ENCODE measurements at places on chromosomes 5 and 9. TPM values are rescaled to one million over a fixed set of nuclear protein-coding genes. Genes with fewer than 3 reads are reported as not detected.
A peak's percentile ranks its signal among the peaks of the same experiment; 100 is the strongest.

DNA sequence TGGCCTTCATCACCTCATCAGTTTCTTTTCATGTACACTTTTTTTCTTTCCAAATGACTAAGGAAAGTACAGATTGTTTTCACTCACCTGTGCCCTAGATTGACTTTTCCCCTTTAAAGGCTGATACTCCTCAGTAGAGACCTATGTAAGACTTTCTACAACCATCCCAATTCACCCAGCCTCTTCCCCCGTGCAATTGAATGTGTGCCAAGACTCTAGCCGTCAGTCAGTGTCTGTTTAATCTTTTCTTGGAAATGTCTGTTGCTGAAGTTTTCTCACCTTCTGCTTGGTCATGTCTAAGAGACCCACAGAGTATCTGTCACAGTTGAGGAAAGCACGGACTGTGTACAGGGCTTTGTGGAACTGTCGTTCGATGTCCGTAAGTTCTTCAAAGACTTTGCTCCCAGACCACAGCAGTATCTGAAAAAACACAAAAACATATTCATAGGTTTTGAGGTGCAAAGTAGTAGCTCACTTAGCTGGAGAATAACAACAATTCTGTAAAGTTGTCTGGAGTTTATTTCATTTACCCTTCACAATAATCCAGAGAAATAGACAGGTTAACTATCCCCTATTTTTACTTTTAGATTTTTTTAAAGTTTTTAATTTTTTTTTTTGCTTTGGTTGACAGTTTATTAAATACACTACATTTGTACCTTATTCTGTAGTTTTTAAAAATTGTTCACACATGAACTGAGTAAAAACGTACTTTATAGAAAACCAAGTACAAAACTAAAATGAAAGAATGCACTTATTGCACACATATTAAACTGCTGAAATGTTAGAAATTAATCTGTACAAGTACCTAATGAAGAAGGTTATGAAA, 13.6 kb downstream of the PDE6A start:
- DNase-seq, result no peak

DNA sequence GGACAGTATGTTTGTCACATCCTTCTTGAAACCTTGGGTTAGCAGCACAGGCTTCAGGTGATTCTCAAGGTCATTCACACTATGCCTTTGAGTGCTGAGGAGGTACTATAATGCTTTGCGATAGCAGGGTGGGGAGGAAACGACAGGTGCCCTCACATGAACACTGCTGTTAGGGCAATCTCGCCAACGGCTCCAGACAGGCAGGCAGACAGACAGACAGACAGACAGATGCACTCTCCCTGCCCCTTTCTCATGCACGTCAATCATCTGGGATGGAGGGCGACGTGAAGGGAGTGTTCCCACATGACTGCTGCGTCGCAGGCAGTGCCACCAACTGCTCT, 82.9 kb downstream of the RAPGEF1 start:
- DNase-seq, result peak; percentile 24

- DNase-seq, result no peak
Measured at GRCh38 chr9:129568560-129569501, 52.1 kb downstream of the C9orf50 start.

GRCh38 chr5:147391781-147392180, 118.1 kb downstream of the DPYSL3 start:
- DNase-seq, result no peak

DNA sequence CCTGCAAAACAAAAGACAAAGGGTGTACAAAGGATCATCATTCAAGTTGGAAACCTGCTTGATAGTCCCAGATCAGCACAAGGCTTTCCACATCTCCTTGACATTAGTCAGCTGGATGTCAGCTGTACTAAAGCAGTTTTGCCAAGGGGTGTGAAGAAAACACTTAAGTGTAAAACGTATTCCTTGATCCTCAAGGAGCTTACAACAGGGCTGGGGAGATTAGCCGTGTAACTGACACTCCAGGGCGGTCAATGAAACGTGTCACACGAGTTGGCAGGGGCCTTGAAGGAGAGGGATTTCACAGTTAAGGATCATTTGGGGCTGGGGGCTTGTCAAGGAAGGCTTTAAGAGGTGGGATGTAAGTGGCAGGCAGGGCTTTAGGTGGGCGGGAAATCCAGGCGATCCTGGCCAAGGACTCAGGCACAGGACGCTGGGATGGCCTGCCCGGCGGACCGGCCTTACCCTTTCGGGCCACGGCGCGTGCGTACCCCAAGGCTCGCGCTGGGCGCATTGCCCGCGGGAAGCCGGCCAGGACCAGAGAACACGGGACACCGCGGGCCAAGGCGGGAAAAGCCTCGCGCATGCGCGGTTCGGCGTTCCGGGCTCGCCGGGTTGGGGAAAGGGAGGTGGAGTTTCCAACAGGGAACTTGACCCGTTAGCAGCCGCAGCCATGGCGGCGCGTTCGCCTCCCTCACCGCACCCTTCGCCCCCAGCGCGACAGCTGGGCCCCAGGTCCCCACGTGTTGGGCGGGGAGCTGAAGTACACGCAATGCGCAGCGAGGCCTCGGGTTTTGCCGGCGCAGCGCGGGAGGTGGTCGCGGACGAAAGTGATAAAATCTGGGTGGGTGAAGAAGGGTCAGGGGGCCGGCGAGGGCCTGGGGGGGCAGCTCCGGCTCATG, at the start of gene CNTLN:
Gene CNTLN, plus strand, starts transcription at position 645 of the 899 bp plus-strand sequence. Its CDS starts 26 bp downstream, at position 671.
- DNase-seq, result peak; percentile 99

DNA sequence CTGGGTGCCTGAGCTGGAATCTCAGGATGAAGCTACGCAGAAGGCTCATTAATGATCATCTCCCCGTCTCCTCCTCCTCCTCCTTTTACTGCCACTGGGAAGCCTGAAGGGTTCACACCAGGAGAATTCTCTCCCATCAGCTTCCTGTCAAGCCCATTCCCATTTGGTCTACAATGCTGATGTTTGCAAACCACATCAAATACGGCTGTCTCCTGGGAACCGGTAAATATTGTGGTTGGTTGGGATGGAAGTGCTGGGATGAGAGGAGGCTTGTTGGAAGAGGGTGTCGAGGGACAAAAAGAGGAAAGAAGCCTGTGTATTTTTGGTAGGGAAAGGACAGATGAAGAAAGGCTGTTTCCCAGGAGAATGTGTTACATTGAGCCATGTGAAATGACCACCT, 13.2 kb upstream of the S1PR3 start:
- DNase-seq, result no peak

DNA sequence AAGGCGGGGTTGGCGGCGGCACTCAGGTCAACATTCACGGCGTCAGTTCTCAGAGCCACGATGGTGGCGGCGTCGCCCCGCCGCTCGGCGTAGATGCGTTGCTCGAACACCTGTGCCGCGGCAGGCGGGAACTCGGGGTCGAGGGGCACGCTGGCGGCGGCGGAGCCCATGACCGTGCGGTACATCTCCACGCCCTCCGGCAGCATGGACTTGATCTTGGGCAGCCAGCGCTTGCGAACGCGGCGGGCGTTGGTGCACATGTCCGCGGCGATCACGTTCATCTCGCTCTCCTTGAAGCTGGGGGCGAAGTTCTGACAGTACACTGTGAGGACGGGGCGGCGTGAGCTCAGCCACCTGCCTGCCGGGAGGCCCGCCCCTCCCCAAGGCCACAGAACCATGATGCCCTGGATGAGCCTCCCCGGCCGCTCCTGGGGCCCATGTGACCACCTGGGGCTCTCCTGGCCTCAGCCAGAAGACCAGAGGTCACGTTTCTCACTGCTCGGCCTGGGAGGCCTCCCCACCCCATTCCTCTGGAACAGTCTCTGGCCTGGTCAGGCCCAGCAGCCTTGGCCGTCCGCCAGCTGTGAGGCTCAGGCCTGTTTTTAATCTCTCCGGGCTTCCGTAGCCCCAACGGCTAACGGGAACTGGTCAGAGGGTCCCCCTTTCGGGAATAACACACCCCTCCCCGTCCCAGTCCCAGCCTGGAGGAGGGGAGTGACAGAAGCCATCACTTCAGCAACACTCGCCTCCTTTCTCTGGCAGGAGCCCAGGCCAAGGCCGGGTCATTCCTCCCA, 50.7 kb upstream of the UBAC1 start:
- DNase-seq, result no peak

- DNase-seq, result no peak
Measured at GRCh38 chr5:27144456-27144855, 106.1 kb upstream of the CDH9 start.

GRCh38 chr5:125298258-125298657, 551.8 kb upstream of the ZNF608 start:
- DNase-seq, result no peak

DNA sequence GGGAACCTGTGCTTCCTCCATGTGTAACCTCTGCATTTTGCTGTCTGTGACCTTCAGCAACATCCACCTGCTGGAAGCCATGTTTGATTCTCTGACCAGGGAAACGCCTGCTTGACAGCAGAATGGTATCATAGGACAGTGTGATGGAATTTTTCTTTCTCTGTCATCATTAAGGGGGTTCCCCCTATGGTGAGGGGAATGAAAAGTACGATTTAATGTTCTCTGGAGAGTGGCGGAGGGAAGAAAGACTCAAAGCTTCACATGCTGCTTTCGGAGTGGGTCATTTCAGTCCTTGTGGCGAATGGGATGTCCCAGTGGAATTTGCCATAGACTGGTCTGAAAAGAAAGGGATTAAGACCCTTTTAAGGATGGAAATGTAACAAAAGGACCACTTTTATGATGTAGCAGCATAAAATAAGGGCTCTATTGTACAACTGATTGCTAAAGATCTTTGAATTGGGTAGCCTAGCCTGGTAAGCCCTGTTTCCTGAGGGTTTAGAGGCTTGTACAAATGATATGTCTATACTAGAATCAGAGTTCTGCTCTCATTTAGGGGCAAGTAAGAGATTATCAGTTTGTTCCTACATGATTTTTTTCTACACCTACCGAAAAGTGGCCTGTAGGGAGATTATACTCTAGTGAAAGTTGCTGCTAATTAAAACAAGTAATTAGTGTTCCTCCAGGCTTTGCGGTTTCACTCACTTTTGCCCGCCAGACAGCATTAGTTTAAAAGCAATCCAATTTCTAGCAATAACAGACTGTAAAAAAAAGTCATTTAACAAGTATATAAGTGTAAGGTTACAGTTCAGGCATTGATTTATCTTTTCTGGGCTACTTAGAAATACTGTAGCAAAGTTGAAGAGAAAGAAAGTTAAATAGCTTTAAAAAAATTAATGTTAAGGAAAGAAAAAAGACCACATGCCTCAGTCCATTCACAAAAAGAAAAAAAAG, 904.5 kb downstream of the NR2F1-AS1 start:
- no peak for DNase-seq

GRCh38 chr5:129748913-129749880, 1.3 kb downstream of the MINAR2 start:
- no peak for DNase-seq

- DNase-seq, result no peak
Measured at GRCh38 chr5:158233735-158234322, 374.9 kb upstream of the CLINT1 start.

GRCh38 chr5:72511366-72511765, 4.2 kb upstream of the ZNF366 start:
- DNase-seq, result no peak

DNA sequence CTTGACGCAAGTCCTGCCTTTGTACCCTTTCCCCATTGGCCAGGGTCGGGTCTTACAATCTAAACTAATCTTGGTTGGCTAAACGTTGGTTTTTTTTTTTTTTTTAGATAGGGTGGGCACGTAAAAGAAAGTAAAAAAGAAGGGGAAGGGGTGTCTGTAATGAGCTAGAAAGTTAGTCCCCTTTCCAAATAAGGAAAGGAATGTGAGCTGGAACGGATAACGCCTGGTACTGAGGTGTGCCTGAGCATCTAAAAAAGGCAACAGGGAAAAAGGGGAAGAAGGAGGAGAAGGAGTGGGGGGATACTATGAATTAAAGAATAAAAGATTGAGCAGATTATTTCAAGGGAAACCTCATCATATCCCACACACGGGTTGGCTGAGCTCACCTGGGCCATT, 66.2 kb upstream of the IL17B start:
- no peak for DNase-seq

- DNase-seq, result no peak
Measured at GRCh38 chr9:110058304-110058953, 149.5 kb downstream of the C9orf152 start.

DNA sequence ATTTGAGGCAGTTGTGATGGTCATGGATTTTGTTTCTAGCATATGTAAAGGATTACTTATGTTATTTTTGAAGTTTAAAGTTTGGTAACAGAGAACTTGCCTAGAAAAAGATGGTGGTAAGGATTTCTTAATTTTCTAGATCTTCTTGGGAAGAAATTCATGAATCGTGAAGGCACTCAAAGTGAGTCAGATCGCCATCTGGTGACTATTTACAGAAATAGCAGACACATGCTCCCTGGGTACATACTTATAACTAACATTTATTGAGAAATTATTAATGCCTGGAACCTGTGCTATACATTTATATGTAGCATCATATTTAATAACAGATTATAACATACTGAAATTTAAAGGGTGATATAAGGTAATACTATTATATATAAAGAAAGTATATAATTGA, 299.7 kb downstream of the IZUMO3 start:
- DNase-seq, result no peak

DNA sequence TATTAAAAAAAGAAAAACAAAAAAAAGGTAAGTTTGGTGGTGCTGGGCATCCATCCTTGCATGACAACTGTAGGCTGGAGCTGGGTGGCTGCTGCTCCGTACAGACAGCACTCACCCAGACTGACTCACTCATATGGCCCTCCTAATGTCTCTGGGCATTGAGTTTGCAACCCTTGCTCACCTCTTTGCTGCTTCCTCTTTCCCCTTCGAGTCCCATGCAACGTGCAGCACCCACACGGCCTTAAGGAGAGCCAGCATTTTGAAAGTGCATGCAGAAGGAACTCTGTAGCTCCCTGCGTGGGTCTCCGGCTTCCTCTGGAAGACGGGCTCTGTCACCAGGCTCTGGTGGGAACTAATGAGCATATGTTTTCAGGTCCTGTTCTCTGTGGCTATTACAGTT, 60.5 kb upstream of the ENTREP1 start:
- no peak for DNase-seq

DNA sequence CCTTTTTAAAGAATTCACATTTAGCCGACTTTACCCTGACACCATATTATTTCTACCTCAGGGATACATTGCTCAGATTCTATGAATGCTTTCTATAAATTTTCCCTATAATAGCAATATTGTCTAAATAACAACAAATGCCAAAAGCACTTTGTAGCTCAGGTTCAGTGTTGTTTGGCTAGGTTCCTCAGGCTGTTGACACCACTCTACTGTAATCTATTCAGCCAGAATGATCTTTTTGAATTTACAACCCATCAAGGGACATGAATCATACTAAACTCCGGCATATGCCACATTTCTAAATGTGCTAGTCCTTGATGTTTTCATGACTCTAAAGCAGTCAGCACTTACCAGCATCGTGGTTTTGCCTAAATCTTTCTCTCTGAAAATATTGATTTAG, 641.5 kb upstream of the CDH10 start:
- DNase-seq, result no peak

GRCh38 chr5:50726475-50727148, 60.2 kb downstream of the PARP8 start:
- DNase-seq, result no peak

GRCh38 chr9:1071730-1072129, 21.6 kb downstream of the DMRT2 start:
- DNase-seq, result no peak

- no peak for DNase-seq
Measured at GRCh38 chr9:109274884-109275730, 45.8 kb downstream of the EPB41L4B start.

The TMEM252 gene
- not detected for total RNA-seq

The TMOD1 gene
- 5.8 TPM for total RNA-seq

The GLT6D1 gene
- not detected for total RNA-seq

The CFAP157 gene
- 0.19 TPM for total RNA-seq

The BHMT2 gene
- 60.6 TPM for total RNA-seq

The HCN1 gene
- not detected for total RNA-seq

The ASS1 gene
- total RNA-seq, result 304 TPM

The TAF11L5 gene
- not detected for total RNA-seq

The GRM6 gene
- not detected for total RNA-seq

The CNTNAP3B gene
- total RNA-seq, result 20.1 TPM

All from mesenteric fat pad (tissue), 1 donor.